ENCODE measurements at places on chromosomes 7 and 10.

DNA sequence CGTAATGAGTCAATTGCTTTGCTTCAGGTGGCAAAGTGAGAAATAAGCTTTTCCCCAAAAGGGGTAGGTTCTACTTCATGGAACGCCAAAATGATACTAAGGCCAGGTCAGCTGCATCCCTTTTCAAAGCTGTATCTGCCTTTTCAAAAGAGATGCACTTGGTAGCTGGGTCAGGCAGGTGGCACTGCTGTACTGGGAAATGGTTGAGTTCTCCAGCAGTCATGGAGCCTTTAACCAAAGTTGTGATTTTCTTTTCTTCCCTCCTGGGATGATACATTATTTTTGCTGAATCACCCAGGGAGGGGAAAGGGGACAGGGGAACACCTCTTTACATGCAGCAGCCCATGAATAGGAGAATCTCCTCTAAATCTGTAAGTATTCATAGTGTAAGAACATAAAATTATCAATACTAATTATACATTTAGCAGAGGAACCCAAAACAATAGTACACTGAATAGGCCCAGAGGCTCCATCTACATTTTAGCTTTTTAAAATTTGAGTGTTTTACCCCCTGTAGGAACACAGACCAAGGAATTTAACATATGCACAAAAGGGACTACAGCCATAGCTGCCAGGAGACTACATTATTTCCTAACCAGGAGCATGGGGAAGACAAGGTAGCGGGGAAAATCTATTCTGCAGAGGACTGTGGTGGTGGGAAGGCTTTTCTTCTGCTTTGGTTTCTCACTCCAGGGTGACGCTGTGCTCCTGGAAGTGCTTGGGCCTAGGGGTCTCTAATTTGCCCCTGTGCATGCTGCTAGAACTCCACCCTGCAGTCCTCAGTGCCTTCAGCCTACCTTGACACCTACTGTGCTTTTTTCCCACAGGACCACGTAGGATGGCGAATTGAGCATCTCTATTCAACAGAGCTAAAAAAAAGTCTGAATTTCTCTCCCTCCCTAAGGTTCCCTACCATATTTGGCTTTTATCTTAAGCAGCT, 6.4 kb upstream of the GPR22 start:
- no peak for DNase-seq

GRCh38 chr7:111030336-111030735, 60.6 kb upstream of the LRRN3 start:
- no peak for DNase-seq

DNA sequence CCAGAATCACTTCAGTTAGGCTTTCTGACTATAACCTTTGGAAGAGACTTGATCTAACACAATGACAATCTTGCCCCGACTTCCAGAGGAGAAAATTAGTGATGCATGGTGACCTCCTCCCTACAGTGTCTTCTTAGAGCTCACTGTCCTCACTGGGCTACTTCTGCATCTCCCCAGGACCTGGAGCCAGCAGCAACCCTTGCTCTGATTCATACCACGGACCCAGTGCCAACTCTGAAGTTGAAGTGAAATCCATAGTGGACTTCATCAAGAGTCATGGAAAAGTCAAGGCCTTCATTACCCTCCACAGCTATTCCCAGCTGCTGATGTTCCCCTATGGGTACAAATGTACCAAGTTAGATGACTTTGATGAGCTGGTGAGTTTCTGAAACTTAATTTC, 12.6 kb downstream of the CPA2 start:
- no peak for DNase-seq

GRCh38 chr10:672203-672602, 17.3 kb downstream of the DIP2C start:
- no peak for DNase-seq

DNA sequence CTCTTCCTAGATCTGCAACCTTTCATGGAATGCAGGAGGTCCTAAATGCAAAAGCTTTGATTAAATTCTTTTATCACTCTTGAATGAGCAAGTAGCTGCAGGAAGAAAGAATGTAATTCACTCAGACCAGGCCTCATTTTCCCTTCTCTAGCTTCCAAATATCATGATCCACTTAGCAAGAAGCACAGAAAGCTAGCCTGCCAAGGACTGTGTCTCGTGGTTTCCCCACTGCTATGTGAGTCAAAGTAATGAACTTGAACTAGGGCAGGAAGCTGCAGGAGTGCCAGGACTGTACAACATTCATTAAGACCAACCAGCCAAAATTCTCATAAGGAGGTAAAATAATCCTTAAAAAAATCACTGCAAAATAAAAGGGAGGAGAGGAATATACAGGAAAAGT, 379.2 kb downstream of the CALN1 start:
- DNase-seq = no peak

DNA sequence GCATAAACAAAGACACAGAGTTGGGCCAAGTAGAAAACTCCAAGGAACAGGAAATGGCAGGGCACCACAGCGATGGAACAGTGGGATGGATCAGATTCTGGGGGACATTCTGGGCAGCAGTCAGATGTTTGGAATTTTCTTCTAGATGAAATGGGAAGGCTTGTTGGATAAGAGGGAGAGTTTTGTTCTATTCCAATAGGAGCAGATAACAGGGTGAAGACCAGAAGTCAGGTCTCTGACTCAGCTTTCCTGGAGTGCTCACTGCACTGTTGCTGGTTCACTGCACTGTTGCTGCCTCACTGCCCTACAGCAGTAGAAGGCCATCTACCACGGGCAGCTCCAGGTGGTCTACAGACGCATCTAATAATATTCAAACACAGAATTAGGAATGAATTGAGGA, 135.6 kb downstream of the ATE1 start:
- no peak for DNase-seq

- DNase-seq = no peak
These were observed 105.0 kb downstream of the INSYN2A start for GRCh38 chr10:127091354-127091753.

DNA sequence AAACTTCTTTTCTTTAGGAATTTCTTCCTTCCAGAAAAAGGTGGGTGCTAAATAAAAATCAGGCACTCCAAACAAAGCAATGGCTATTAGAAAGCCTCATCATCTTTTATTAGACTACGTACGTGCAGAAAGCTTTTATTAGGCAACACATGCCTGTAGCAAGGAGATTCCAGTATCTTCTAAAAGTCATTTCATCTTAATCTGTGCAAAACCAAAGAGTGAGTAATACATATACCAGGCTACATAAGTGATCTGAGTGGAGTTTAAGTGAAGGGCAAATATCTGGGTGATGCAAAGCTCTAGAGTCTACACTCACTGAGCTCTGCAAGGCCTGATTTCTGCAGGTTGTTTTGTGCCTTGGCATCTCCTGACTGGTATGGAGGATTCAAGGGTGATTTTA, 231.7 kb downstream of the ELMO1 start:
- no peak for DNase-seq

DNA sequence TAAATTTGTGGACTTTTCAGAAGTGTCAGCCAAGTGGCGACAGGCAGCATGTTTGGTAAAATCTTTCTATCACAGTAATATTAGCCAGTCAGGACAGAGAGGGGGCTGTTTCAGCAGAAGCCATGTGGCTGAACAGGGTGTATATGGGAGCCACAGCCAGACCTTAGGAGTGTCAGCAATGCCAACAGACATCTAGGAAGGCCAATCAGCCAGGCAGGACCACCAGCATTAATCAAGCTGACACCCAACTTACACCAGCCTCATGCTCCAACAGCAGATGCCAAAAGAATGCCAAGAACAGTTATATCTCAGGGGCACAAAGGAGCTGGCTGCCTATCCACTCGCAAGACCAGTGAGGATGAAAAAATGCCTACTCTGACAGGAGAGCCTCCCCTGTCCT, 54.8 kb downstream of the RAPGEF5 start:
- DNase-seq = no peak

DNA sequence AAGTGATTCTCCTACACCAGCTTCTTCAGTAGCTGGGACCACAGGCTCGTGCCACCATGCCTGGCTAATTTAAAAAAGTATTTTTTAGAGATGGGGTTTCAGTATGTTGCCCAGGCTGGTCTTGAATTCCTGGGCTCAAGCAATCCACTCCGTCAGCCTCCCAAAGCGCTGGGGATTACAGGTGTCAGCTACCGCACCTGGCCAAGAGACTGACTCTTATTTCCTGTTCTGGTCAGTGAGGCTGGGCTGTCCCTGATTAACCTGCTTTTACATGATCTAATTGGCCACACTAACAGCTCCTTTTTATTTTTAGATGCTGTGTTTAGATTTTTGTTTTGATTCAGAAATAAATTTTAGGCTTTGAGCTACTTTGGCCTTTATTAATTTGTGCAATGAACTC, 203.9 kb downstream of the NXPH1 start:
- DNase-seq = no peak

- no peak for DNase-seq
These were observed 67.8 kb downstream of the GSAP start for GRCh38 chr7:77348371-77348813.

DNA sequence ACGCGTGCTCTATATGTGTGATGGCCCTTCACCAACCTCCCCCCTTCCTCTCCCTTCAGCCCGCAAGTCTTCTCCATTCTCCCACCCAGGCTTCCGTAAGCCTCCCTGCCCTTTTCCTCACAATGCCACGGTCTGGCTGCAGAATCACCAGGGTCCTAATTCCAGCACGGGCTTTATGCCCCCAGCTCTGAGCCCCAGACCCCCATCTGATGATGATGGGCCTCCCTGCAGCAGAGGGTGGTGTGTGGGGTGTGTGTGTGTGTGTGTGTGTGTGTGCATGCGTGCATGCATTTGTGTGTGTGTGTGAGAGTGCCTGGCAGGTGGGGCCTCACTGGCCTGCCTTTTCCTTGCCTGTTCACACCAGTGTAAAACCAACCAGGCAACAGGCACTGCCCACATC, 109.9 kb downstream of the OAT start:
- DNase-seq = no peak

- DNase-seq = no peak
These were observed 139.5 kb downstream of the MAPK8 start for GRCh38 chr10:48445932-48446331.

- no peak for DNase-seq
These were observed 96.2 kb downstream of the GLCCI1 start for GRCh38 chr7:8064828-8065227.

DNA sequence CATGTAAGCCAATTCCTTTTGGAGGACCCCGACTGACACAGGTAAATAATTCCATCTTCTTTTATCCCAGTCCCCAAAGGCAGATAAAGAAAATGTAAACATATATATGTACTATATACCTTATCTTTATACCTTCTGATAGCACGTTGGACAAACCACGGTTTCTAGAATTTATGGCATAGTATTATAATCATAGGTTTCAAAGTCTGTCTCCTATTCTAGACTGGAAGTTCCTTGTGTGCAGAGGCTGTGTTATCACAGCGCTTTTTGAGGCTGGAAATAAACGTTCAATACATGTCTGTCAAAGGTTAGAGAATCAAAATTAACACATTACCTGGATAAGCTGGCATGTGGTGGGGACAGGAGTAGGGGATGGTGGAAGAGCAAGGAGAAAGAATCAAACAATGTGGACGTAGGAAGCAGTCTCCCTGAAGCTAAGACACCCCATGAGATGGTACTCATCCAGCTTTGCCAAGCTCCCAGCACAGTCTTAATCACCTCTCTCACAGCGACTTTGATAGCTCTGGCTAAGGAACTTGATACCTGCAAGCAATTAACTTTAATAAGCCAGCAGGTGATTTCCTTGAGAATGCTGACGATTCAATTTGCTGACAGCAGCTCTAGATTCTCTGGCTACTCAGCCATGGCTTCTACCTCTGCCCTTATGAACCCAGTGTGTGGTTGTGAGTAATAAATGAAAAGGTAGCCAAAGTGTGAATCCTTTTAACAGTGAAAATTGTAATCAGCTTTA, 208.4 kb upstream of the LRRTM3 start:
- no peak for DNase-seq

DNA sequence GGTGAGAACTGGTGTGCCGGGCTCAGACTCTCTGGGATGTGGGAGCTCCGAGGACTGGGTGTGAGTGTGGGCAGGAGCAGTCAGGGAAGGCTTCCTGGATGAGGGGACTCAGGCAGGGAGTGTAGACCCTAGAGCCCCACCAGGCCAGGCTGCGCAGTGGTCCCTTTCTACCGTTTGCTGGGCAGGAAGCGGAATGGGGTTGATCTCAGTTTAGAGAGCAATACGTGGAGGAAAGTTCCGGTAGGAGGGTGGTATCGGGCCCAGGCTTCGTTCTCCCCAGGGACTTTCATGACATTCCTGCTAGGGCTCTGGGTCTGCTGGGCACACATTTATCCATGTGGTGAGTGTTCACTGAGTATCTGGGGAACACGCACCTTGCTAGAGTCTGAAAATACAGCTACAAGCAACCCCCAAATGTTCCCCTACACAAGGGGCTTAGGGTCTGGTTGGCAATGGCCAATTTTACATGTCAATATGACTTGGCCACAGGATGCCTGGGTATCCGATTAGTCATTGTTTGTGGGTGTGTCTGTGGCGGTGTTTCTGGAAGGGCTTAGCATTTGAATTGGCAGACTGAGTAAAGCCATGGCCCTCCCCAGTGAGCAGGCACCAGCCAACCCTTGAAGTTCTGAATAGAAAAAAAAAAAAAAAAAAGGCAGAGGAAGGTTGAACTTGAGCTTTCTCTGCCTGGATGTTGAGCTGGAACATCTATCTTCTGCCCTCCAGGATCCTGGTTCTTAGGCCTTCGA, 20.8 kb downstream of the GHRHR start:
- no peak for DNase-seq

GRCh38 chr10:19922236-19922963, 106.2 kb downstream of the PLXDC2 start:
- no peak for DNase-seq

DNA sequence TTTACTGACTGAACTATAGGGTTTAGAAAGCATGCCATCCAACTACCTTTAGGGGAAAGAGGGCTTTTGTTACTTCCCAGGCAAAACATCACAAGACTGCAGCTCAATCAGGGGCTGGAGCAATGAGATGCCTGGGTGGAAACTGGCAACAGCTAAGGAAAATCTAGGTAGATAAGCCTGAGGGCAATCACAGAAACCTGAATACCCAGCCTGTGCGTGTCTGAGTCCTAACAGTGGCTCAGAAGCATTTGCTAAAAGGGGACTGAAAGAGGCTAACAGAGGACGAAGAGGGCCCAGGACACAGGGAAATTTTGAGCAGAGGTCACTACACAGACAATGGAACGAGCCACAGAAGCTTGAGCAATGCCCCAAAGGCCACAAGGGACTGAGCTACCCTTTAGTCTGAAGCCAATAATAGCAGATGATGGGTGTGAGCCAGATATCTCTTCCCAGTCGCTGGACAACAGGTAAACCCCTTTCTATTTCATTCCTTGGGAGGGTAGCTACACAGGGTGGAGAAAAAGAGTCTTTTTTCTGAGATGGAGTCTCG, 79.1 kb downstream of the ITGA8 start:
- no peak for DNase-seq
